NCI-H1417 treated with DMSO at 0.1 percent for 48 hours (cell line): ENCODE measurements at places on chromosomes 1 and 21.

DNA sequence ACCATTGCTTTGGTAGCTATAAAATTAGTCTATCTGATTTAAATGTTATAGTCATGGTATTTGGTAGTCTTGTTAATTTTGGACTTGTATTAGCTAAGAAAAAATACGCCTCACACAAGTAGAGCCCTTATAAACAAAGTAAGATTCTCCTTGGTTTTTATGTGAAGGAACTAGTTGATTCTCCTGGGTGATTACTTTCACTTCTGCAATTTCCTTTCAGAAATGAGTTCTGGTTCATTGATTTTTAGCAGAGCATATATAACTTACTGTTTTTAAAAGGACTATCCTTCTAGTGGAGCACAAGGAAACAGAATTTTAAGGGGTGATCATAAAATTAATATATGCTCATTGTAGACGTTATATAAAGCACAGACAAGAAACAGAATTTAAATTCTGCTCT is 120.1 kb downstream of the BACH1 start:
- DNase-seq: no peak

DNA sequence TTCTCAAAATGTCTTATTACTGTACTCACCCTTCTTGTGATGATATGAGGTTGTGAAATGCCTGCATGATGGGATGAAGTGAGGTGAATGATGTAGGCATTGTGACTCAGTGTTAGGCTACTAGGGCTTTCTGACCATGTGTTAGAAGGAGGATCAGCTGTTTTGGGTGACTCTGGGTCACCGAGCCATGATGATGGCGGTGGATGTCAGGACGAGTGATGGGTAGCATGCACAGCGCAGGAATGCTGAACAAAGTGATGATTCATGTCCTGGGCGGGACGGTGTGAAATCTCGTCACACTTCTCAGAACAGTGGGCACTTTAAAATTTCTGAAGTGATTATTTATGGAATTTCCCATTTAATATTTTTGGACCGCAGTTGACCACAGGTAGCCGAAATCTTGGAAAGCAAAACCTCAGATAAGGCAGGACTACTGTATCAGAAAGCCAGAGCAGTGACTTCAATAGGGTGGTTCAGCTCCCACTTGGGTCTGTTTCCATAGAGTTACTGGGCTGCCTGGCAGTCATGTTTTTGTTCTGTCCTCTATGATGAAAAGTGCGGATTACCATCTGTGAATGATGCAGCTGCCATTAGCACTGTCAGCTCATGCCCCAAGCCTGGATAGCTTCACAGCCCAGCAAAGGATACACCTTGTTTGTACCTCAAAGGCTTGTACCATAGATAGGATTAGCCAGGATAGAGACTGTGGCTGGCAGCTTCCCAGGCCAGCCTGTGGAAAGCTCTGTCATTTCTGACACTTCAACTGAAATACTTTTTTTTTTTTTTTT is 26.6 kb downstream of the IL6R start:
- DNase-seq: no peak

GRCh38 chr1:84406346-84406861 is 8.1 kb downstream of the DNASE2B start:
- DNase-seq: no peak

DNA sequence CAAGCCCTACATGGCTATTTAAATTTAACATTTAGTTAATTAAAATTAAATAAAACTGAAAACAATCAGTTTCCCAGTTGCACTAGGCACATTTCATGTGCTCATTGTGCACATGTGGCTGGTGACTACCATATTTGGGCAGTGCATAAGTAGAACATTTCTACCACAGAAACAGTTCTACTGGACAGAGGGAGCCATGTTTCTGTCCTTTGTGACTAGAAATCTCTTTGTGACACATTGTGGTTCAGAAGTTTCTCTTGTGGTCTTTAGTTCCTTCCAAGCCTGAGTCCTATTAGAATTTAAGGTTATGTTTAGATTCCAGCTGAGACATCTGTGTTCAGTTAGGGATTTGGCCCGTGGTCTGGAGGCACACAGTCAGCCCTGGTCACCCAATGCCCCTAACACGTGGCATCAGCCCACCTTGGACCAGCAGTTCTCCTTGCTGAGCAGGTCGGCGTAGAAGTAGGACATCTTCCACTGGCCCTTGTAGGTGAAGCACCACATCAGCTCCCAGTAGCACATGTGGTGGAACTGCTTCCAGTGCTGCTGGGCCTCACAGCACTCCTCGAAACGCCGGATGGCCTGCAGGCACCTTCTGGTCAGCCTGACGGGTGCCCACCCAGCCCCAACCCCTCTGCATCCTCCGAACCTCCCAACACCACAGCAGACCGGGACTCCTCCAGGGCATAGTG is 29.1 kb downstream of the TTC39A start:
- no peak for DNase-seq

DNA sequence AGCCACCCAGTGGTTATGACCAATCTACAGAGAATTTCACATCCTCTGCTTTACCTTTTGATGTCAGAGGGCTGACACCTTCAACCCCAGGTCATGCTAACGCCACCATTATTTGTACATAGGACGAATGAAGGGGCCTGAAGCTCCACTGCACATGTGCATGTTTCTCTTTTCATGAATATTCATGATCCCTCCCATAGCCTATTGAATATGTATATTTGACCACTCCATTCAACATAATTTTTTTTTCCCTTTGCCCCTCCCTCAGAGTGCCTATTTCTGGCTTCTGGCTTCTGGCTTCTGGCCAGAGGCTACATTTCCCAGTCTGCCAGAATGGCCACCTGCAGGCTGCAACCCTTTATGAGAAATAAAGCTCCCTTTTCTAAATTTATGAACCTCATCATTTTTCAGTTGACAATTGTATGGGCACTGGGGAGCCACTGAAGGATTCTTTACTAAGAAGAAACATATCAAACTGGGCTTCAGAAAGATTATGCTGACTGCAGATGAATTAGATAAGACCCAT is 406.7 kb downstream of the SIPA1L2 start:
- DNase-seq: no peak

GRCh38 chr21:28883931-28884330 is 108.7 kb downstream of the LTN1 start:
- no peak for DNase-seq

GRCh38 chr1:8541961-8542521 is 224.1 kb downstream of the SLC45A1 start:
- DNase-seq: no peak

DNA sequence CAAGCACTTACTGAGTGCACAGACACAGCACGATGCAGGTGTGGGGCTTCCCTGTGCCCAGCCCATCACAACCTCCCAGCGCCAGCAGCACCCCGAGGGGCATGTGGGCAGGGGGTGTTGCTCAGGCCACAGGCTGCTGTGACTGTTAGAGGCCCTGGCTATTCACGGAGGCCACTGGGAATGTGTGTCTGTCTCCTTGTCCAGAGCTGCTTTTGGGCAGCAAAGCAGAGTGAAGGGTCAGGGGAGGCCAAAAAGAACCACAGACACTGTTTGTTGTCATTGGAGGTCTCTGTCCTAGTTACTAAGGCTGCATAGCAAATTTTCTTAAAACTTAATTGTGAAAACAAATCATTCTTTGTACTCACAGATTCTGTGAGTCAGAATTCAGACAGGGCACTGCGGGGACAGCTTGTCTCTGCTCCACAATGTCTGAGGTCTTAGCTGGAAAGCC is 49.6 kb downstream of the TNFRSF8 start:
- no peak for DNase-seq

GRCh38 chr1:85894651-85895050 is 186.4 kb upstream of the ZNHIT6 start:
- DNase-seq: no peak

DNA sequence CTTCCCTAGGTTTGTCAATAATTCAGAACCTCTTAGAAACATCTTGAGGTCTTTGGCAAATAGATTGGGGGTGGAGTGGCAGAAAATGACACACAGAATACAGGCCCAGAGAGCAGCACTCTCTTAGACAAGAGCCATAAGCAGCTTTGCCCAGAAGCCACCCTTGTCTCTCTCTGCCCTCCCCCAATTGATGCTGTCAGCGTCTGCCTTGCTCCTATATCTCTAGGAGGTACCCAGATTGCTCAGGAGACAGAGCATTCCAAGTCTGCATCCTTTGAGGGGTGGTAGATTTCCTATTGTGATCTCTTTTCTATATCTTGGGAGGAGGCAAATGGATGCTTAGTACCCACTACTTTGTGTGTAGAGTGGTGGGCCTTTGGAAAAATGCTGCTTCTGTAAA is 1.8 kb downstream of the RGL1 start:
- DNase-seq: no peak

DNA sequence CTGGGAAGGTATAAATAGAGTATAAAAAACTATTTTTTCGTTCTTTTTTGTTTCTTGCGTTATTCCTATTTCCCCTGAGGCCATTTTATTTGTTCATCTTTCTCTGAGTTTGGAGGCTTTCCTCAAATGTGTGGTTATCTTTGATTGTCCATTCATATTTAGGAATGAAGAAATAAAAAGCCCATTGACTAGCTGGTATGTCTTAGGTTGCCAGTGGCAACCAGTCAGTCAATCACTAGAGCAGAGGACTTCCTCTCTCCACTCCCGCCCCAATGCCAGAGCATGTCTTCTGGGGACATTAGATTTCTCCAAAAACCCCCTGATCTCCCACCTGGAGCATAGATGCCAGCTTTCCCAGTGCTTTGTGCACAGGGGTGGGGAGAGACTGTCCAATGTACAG is 20.7 kb upstream of the FOXE3 start:
- DNase-seq: no peak

DNA sequence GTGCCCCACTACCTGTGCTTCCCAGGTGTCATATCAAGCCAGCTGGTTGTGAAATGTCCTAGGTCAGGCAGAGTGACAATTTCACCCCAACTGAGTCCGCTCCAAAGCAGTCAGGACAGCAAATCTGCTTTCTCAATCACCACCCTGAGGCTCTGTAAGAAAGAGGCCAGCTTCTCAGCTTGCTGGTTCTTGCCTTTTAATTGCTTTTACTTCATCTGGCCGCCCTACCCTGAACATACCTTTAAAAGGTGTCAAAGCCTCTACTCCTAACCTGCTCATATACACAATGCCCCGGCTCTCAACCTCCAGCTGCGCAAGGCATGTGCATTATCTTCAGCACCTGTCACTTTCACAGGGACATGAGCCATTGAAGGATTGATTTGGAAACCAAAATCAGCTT is 581.6 kb downstream of the NPHP4 start:
- DNase-seq: no peak

GRCh38 chr1:89780721-89781120 is 40.1 kb upstream of the LRRC8D start:
- DNase-seq: no peak

DNA sequence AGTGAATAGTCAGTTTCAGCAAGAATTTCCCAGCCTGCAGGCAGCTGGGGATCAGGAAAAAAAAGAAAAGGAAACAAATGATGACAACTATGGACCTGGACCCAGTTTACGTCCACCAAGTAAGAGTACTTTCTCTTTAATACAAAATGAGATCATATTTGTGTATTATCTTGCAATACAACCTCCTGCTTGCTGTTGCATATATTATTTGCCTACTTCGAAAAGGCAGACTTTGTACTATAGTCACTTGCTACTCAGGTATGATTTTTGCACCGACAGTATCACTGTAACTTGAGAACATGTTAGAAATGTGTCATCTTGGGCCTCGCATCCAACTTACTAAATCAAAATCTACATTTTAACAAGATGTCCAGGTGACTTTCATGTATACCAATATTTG is 30.4 kb downstream of the PRRC2C start:
- DNase-seq: no peak

GRCh38 chr1:152933196-152933595 is 13.8 kb upstream of the SPRR5 start:
- DNase-seq: no peak

DNA sequence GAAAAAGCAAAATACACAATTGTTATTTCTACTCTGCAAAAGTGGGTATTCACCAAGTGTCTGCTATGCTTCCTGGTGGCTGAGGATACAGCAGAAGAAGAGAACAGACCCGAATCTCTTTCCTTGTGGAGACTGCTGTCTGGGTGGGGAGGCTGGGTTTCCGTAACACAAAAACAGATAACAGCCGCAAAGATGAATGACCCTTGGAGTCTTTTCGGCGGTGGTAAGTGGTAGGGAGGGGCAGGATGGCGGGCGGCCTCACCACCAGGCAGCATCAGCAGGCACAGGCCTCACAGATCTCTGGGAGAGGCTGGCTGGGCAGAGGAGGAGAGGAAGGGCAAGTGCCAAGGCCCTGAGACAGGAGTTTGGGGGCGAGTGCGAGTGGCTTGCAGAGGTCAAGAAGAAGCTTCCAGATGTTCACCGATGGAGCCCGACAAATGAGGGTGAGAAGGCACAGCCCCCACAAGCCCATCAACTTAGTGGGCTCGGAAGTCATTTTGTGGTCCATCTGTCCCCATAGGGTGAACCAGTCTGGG is 164.2 kb downstream of the RHOU start:
- no peak for DNase-seq

DNA sequence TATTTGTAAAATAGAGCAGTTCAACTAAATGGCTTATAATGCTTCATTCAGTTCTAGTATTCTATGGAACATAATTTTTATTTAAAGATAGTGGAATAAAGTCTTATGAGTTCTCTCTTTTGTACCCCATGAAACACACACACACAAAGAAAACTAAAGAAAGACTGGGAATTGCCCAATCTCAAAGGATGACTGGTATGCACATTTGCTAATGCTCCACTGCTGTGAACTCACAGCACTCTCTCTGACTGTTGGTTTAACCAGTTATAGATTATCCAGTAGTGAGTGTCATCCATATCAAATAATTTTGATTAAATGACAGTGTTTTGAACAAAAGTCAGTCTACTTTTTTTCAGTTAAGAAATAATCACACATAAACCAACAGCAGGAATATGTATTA is 1082.4 kb upstream of the B3GALT2 start:
- DNase-seq: no peak

DNA sequence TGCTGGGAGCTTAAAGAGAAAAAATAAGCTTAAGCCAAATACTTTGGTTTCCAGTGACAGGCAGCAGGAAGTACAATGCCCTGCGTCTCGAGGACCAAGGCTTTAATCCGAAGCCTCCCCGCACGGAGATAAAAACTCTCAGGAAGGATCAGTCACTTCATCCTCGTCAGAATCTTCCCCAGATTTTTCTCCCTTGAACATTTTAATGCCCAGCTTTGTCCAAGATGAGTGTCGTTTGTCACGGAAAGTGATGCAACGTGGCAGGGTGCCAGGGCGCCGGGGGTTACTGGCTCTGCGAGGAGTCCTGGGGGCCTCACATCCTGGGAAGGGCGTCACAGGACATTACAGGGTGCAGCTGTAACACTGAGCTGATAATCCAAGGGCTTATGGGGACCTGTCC is 25.2 kb upstream of the PCBP3 start:
- DNase-seq: no peak

- no peak for DNase-seq
These were observed 43.4 kb downstream of the ZZZ3 start for GRCh38 chr1:77639056-77639455.

- no peak for DNase-seq
These were observed 144.4 kb upstream of the ETS2 start for GRCh38 chr21:38661197-38661871.
